Stimulated activated CD8-positive, alpha-beta memory T cell treated with anti-CD3 and anti-CD28 coated beads, Interleukin-2, amount 100 ng/mL, for 1 hour (primary cell): ENCODE measurements at places on chromosomes 4 and X.

GRCh38 chrX:15107367-15107988, 162.4 kb downstream of the ASB9 start:
- no peak for DNase-seq

- no peak for DNase-seq
Observed at GRCh38 chrX:151703487-151703886, 8.2 kb downstream of the PRRG3 start.

GRCh38 chr4:130043732-130044160, 947.8 kb downstream of the C4orf33 start:
- DNase-seq, result no peak

- no peak for DNase-seq
Observed at GRCh38 chr4:168870004-168870403, 140.1 kb downstream of the CBR4 start.

DNA sequence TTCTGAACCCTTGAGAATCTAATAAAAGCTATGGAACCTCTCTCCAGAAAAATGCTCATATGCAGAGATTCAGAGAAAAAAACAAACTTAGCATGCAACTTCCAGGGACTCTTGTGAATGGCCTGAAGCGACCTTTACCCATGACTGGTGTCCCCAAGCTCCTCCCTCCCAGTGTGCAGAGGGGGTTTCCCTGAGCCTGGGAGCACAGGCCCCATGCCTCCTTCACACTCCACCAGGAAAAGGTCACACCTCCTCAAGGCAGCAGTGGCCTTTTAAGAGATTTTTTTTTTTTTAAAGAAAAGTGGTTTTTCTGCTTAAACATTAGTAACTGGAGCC, 13.3 kb upstream of the UBA6 start:
- no peak for DNase-seq
